Activated CD8-positive, alpha-beta T cell treated with anti-CD3 and anti-CD28 coated beads for 36 hours (primary cell): ENCODE measurements at places on chromosomes 7 and 10. TPM values are rescaled to one million over a fixed set of nuclear protein-coding genes. Genes with fewer than 3 reads are reported as not detected.

The TRIM50 gene
- not detected for total RNA-seq

The SAP25 gene
- total RNA-seq = 9.9 TPM

The MGMT gene
- 17.0 TPM for total RNA-seq

The PPP1R17 gene
- total RNA-seq = not detected

The PLAC9 gene
- total RNA-seq = not detected

The PNLIPRP1 gene
- total RNA-seq = not detected

The CFTR gene
- not detected for total RNA-seq

The CFAP69 gene
- total RNA-seq = 0.07 TPM

The NFKB2 gene
- total RNA-seq = 251 TPM

The ACSM6 gene
- not detected for total RNA-seq

The MCMBP gene
- total RNA-seq = 90.5 TPM

The SCIN gene
- not detected for total RNA-seq

The OR9A2 gene
- not detected for total RNA-seq

The HOXA4 gene
- total RNA-seq = not detected

The ST8SIA6 gene
- not detected for total RNA-seq

The XRCC2 gene
- total RNA-seq = 16.6 TPM

The CRYGN gene
- total RNA-seq = 0.16 TPM

The SLC26A3 gene
- not detected for total RNA-seq

The DOCK4 gene
- total RNA-seq = 0.32 TPM

The AS3MT gene
- total RNA-seq = 1.4 TPM

The MACC1 gene
- total RNA-seq = 0.14 TPM

The FAM25G gene
- total RNA-seq = not detected

The SPDYE3 gene
- total RNA-seq = not detected

The SPAG6 gene
- not detected for total RNA-seq

The TMEM273 gene
- 16.6 TPM for total RNA-seq

The ALOX5 gene
- total RNA-seq = 0.60 TPM

The MXI1 gene
- 48.2 TPM for total RNA-seq

The FXYD4 gene
- total RNA-seq = not detected

The KCNMA1 gene
- not detected for total RNA-seq

The SPDYE8 gene
- not detected for total RNA-seq

The MINDY4 gene
- 1.3 TPM for total RNA-seq
